Activated CD8-positive, alpha-beta memory T cell treated with anti-CD3 and anti-CD28 coated beads for 1 hour (primary cell): ENCODE measurements at places on chromosomes 5 and 9.

DNA sequence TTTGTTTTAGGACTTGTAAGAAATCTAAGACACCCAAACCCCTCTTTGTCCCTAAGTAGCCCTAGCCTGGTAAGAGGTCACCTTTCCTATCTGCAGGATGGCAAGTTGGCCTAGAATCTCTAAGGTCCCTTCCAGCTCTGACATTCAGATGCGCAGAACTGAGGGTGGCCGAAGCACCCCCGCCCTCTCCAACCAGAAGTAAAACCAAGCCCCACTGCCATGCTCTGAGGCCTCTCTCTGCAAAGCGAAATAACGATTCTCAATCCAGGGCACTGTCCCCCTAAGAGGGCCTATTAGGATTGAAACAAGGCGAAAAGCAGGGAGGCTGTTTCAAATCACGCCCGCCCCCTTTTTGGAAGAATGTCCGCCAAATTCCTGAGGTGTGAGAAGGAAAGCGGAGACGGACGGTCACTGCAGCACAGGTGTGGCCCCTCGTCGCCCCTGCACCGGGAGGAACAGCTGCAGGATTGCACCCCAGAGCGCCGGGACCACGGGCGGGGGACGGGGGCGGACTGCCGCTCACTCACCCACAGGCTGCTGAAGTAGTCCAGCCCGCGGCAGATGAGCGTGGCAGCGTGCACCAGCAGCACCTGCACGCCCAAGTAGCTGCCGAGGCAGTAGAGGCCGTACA is 824 bp downstream of the TMEM245 start:
- no peak for DNase-seq

DNA sequence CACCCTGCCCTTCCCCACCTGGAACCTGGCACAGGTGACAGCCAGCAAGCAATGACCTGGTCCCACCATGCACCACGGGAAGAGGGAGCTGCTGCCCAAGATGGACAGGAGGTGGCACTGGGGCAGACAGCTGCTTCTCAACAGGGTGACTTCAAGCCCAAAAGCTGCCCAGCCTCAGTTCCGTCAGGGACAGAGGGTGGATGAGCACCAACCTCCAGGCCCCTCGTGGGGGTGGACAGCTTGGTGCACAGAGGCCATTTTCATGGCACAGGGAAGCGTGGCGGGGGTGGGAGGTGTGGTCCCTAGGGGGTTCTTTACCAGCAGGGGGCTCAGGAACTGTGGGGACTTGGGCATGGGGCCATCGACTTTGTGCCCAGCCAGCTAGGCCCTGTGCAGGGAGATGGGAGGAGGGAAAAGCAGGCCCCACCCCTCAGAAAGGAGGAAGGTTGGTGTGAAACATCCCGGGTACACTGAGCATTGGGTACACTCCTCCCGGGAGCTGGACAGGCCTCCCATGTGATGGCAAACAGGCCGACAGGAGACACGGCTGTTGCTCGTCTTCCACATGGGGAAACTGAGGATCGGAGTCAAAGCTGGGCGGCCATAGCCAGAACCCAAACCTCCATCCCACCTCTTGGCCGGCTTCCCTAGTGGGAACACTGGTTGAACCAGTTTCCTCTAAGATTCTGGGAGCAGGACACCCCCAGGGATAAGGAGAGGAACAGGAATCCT is 1.9 kb downstream of the CEL start:
- no peak for DNase-seq

DNA sequence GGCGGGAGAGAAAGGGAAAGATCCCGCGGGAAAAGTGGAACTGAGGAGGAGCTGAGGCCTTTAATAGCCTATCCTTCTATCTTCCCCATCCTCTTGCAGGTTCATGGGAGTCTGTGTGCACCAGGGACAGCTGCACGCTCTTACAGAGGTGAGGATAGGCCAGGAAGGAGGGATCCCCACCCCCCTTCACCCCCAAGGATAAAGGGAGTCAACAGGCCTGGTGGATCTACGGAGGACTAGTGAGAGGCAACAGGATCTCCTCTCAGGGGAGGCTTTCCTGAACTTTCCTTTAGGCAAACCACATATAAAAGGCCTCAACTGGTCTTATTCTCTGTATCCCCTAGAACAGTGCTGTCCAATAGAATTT is 1.1 kb downstream of the TESK1 start:
- no peak for DNase-seq

GRCh38 chr9:90128587-90129190 is 513.9 kb downstream of the DIRAS2 start:
- DNase-seq: no peak

DNA sequence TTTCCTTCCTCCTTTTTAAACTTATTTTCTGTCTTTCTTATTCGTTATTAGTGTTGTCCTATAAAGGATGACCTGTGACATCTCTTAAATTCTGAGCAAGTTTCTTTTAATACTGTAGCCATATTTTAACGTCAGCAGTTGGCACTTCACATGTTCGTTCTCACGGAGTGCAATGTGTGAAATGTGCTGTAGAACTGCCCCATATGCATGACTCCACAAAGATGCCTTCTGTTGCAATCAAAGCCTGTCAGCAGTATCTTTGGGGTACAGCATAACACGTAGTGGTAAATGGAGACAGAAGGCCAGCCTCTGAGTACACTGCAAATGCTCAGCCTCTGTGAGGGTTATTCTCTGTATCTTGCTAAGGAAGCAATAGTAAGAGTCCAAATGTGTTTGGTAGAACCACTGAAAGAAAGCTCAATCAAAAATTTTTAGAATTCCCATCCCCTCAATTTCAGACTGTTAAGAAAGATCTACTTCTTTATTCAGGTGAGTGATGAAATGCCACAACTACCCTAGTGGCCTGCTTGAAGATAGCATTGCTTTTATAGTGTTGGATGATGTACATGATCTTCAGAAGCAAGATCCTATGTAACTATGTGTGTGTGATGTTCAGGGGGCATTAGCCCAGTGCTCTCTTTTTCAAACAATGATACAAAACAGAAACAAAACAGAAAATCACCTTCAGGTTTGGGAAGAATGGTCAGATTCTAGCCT is 277.7 kb downstream of the TMEM167A start:
- DNase-seq: no peak

DNA sequence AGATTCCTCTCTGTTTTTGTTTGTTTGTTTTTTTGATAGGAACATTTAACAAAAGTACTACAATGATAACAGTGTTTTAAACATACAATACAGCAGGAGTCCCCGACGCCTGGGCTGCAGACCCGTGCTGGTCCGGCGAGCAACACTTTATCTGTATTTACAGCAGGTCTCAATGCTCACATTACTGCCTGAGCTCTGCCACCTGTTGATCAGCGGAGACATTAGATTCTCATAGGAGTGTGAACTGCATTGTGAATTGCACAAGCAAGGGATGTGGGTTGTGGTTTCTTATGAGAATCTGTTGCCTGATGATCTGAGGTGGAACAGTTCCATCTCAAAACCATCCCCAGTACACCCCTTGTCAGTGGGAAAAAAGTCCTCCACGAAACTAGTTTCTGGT is 1068.5 kb upstream of the CDH10 start:
- DNase-seq: no peak

GRCh38 chr5:109987355-109987754 is 297.6 kb downstream of the MAN2A1 start:
- no peak for DNase-seq

GRCh38 chr5:178839319-178839704 is 20.4 kb upstream of the ZNF354B start:
- DNase-seq: peak; percentile 17

DNA sequence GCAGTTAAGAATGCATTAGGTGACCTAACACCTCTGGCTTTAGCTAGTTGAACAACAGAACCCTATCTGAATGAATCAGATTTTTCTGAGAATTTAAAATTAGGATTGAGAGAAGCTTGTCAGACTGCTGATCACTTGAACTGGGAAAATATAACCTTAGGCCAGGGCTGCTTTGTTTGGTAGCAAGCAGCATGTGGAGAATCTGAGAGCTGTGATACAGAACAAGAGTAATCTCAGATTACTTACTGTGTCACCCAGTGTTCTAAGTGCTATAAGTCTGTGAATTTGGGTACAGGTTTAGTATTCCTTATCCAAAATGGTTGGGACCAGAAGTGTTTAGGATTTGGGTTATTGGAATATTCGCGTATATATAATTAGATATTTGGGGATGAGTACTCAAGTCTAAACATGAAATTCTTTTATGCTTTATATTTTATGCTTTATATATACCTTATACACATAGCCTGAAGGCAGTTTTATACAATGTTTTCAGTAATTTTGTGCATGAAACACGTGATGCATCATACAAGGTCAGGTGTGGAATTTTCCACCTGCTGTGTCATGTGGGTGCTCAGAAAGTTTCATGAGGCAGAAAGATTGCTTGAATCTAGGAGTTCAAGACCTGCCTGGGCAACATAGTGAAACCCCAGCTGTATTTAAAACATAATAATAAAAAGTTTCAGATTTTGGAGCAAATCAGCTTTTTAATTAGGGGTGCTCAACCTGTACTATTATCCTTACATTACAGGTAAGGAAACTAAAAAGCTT is 8.3 kb upstream of the CHD1 start:
- no peak for DNase-seq

- no peak for DNase-seq
Observed at GRCh38 chr9:135804581-135805421, 102.5 kb downstream of the CAMSAP1 start.

GRCh38 chr5:68644971-68645370 is 429.4 kb downstream of the PIK3R1 start:
- no peak for DNase-seq

DNA sequence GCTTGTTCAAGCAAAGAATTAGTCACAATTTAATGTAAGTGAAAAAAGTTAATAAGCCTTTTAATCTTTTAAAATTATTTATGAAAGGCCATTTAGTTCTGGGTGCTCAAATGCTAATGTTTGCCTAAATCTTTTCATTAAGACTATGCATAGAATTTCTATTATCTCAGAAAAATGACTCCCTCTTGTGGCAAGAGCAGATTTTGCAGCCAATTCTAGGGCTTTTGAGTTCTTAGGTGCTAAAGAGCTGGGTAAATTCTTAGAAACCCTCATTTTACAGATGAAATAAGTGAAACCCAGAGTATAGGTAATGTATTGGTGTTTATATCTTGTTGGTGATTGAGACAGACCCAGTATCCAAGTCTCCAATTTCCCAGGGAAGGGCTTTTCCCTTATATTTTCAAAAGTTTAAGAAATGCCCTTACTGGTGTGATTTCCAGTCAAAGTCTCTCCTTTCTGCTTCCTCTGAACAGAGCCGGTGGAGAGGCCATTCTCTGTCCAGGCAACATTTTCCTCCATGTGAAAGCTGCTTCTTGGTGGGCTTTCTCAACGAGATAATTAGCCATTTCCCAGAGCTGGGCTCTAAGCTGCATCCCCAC is 24.1 kb upstream of the PCSK5 start:
- DNase-seq: no peak

DNA sequence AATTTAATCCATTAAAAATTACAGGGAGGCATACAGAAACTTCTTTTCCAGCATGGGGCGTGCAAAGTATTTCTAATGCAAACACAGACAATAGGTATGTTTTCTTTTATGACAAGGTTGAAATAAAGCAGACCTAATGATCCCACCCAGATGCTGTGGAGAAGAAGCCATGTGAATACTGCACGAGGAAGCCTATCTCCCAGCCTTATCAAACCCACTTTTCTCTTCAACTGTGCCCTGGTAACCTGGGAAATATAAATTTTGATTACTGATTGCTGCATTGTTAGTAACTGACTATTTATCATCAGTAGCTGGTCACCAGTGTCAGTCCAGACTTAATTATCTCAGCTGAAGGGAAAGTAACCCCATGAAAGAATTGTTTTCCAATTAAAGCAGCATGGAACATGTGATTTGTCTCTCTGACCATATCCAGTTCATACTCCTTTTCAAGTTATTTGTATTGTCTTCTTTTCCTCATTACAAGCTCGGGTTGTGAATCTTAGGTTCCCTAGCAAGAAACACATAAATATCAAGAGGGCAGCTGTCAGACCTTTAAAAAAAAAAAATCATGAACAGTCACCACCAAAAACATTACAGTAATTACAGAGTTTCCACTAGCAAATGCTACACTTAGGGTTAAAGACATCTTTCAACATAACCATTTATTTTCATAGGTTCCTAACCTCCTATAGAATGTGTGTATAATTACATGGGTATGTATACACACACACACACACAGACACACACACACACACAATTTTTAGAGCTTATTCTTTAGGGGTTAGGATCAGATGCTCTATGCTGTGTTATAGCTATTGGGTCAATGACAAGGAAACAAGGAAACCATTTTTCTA is 50.3 kb downstream of the SEMA6A start:
- DNase-seq: no peak

DNA sequence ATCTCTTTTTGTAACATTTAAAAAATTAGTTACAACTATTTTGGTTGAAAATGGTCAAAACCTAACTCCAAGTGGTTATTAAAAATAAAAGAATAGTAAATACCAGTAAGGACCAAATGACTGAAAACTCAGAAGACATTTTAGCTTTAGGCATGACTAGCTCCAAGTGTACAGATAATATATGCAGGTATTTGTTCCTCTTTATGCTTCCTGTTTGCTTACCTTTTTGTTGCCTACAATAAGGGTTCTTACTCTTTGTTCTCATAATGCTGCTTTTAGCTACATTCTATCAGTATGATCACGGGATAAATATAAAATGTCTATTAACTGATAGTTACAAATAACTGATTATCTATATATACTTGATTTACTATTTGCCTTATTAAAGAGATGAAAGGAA is 259.6 kb downstream of the CDH12 start:
- DNase-seq: no peak

DNA sequence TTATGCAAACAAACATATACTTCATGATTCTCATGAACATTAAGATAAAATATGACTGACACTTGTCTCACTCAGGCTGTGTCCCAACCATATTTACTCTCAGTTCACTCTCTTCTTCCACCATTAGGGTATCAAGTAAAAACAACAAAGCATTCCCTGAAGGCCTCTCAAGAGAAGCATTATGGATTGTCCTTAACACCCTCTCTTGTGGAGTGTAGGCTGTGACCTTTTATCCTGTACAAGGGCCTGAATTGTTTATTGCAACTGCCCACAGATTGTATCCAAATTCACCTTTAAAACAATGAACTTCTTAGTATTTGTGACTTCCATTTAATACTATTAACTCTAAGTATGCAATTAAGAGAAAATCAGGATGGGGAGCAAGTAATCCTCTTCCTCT is 78.1 kb downstream of the RICTOR start:
- no peak for DNase-seq

DNA sequence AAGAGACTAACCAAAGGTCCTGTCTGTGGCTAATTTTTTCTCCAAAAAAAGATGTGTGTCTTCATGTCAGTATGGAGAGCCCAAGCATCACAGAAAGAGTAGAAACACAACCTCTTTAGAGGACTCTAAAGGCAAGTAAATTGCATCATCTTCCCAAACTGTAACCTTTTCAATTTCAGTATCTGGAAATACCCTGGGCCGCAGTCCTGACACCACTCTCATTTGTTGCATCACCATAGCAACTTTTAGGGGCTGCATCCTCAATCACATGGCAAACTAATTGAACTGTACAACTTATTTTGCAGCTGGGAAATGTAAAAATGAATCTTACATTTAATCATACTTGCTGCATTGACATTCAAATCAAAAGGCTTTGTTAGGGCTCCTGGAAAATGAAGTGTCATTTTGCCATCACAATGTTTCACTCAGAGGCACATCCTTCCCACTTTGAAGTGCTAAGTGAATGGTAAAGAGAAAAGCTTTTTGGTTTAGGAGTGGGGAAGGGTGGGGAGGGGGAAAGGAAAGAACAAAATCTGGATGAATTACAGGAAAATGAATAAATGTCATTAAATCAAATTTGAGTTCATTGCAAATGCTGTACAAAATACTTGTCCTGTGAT is 60.6 kb upstream of the GRIA1 start:
- DNase-seq: no peak

- no peak for DNase-seq
Observed at GRCh38 chr5:18772475-18772874, 1138.2 kb downstream of the TAF11L14 start.
